ENCODE measurements at places on chromosomes 11 and 22.

DNA sequence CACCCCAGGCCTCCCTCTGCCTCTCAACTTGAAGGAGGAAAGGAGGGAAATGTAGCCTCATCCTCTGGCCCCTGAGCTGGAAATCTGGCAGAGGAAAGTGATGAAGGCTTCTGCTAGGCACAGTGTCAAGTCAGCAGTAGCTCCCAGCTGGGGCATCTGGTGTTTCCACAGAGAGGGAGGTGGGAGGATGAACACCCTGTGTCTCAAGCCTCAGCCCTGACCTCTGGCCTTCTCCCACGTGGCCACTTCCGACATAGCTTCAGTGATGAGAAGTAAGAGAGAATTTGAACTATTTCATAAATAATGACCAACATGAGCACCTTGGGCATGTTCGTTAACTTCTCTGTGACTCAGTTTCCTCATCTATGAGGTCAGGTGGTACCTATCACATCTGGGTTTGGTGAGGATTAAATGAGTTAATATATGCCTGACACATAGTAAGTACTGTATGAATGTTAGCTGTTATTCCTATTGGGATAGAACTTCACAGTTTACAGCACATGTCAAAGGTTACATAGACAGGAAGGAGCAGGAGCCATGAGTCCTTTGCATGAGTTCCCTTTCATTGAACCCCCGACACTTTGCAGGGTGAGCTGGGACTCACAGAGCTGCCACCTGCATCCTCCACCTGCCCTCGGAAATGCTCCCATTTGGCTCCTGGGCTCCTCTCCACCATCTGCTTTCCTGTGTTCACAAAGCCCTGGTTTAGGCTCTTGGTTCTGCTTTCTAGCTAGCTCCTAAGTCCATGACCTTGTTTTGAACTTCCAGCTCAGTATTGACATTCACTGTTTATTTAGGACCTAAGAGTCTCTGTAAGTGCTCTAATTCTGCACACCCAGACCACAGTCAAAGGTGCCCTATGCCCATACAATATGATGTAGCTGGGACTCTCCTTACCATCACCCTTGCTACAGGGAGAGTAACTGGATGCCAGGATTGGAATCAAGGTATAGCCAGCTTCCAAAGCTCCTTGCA, 61.7 kb downstream of the CSNK2A3 start:
- no peak for DNase-seq
- H3K36me3 ChIP-seq, result no peaks in the 10 kb centered on the region
- no peaks in the 10 kb centered on the region for H3K27me3 ChIP-seq
- H3K4me3 ChIP-seq, result no peak overlapping the region

GRCh38 chr11:8830641-8831040, 80.3 kb upstream of the AKIP1 start:
- H3K4me1 ChIP-seq, result peaks cover 15% of the 10 kb centered on the region
- H3K27me3 ChIP-seq, result no peaks in the 10 kb centered on the region
- H3K4me3 ChIP-seq, result no peak overlapping the region
- DNase-seq, result no peak

GRCh38 chr11:35407041-35407440, 12.3 kb downstream of the SLC1A2 start:
- no peak for DNase-seq
- no peak overlapping the region for H3K4me3 ChIP-seq
- H3K36me3 ChIP-seq, result no peaks in the 10 kb centered on the region
- H3K27me3 ChIP-seq, result no peaks in the 10 kb centered on the region
- no peaks in the 10 kb centered on the region for H3K4me1 ChIP-seq
- H3K27ac ChIP-seq, result no peak overlapping the region

DNA sequence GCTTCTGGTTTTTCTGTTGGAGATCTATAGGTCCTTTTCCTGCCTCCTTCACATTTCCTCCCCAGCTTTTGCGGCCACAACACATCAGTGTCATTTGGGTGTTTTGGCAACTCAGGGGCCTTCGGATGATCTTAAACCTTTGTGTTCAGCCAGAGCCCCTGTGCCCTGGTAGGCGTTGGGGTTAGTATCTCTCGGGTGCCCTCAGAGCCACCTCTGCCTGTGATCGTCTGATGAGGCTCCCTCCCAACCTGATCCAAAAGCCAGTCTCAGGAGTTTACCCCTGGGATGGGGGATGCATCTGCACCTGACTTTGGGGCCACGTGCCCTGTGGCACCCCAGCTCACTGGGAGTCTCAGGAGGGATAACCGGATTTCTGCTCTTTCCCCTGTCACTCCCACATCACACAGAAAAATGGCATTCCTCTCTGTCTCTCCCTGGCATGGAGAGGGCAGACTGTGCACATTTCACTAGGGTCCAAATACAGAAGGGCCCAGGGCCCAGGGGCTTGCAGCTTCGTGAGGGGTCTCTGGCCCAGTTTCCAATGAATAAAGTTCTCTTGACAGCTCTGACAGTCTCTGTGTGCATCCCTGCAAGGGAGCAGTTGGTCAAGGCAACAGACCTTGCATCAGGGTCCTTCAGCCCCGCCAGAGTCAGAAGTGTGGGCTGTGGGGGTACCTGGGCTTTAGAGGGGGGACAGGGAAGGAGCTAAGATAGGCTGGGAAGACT, 2.6 kb downstream of the RNF26 start:
- H3K27ac ChIP-seq, result peak overlapping the region; percentile 98
- peaks cover 5% of the 10 kb centered on the region for H3K27me3 ChIP-seq
- no peak overlapping the region for H3K4me3 ChIP-seq
- peak; percentile 8 for DNase-seq
- no peaks in the 10 kb centered on the region for H3K36me3 ChIP-seq

DNA sequence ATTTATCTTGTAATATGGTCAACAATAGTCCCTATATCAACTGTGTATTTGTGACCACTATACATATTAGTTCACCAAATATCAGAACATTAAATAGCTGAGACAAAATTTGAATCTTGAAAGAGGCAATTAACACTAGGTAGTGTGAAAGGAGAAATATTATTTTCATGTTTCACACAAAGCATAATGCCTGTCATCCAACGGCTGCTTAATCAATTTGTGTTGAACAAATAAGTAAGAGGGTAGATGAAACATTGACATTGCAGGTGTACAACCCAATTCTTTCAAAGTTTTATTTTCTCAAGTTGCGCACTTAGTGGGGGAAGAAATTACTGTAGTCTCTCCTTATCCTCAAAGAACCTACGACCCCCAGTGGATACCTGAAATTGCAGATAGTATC, 3.4 kb upstream of the OR8I2 start:
- no peaks in the 10 kb centered on the region for H3K27me3 ChIP-seq
- no peaks in the 10 kb centered on the region for H3K36me3 ChIP-seq
- no peaks in the 10 kb centered on the region for H3K4me1 ChIP-seq
- no peak overlapping the region for H3K4me3 ChIP-seq

- H3K27me3 ChIP-seq, result no peaks in the 10 kb centered on the region
- no peak overlapping the region for H3K4me3 ChIP-seq
- no peak for DNase-seq
- no peaks in the 10 kb centered on the region for H3K36me3 ChIP-seq
- H3K27ac ChIP-seq, result no peak overlapping the region
- no peaks in the 10 kb centered on the region for H3K4me1 ChIP-seq
Measured at GRCh38 chr11:96194581-96195374, 148.2 kb downstream of the MAML2 start.

GRCh38 chr22:39522567-39523300, 2.4 kb downstream of the ATF4 start:
- H3K4me1 ChIP-seq, result peaks cover 66% of the 10 kb centered on the region
- no peaks in the 10 kb centered on the region for H3K27me3 ChIP-seq
- H3K36me3 ChIP-seq, result no peaks in the 10 kb centered on the region
- peak overlapping the region; percentile 100 for H3K27ac ChIP-seq
- DNase-seq, result peak; percentile 68

DNA sequence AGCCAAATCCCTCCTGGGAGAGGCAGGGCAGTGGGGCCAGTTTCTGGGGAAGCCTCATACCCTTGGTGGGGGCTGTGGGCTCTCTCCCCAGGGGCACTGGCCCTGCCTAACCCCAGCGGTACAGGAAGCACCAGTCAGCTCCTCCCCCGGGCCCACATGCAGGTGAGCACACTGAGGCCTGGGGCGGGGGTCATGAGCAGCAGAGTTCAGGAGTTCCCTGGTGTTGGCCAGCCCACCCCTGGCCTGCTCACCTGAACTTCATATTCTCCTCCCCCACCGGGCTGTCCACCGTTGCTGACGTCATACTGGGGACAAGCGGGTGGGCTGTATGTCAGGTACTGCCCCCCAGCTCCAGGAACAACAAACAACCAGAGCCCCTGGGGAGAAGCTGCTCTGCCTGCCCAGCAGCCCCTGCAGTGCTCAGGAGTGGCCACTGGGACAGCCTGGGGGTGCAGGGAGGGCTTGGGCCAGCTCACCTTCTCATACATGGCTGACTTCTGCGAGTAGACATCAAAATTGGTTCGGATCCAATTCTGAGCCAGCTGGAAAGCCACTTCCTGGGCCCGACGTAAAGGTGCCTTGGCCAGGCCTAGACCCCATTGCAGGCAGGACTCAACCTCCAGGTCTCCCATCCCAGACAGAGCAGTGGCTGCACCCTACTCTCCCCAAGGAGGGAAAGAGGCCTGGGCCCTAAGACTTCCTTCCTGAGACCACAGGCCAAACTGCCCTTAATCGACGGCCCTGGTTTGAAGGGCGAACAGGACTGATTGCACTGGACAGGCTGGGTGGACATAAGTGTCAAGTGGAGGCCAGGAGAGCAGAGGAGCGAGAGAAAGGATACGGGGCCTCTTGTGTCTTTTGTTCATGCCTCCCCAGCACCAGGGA, 20.8 kb downstream of the TREH start:
- no peaks in the 10 kb centered on the region for H3K27me3 ChIP-seq
- no peak overlapping the region for H3K4me3 ChIP-seq
- no peak for DNase-seq

DNA sequence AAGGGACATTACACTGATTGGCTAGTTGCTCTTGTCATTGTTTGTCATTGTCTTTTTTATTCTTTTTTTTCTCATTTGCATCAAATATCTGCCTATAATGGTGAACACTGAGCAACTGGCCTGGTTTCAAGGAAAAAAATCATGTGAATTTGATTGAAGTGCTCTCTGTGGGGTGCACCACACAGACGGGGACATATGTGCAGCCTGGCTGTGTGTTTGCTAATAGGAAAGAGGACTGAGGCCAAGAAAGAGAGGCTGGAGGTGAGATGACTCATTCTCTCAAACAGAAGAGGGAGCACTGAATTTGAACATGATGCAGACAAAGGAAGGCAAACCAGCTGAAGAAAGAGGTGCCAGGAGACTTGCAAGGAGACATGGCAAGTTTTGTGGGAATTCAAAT, 684.9 kb upstream of the CCDC90B start:
- H3K4me3 ChIP-seq, result no peak overlapping the region
- DNase-seq, result no peak
- H3K36me3 ChIP-seq, result no peaks in the 10 kb centered on the region
- H3K27ac ChIP-seq, result no peak overlapping the region
- no peaks in the 10 kb centered on the region for H3K4me1 ChIP-seq

GRCh38 chr11:64415286-64415685, 56.3 kb downstream of the RPS6KA4 start:
- H3K36me3 ChIP-seq, result no peaks in the 10 kb centered on the region
- H3K4me1 ChIP-seq, result no peaks in the 10 kb centered on the region
- no peaks in the 10 kb centered on the region for H3K27me3 ChIP-seq
- H3K27ac ChIP-seq, result no peak overlapping the region
- H3K4me3 ChIP-seq, result no peak overlapping the region

- no peaks in the 10 kb centered on the region for H3K4me1 ChIP-seq
- H3K36me3 ChIP-seq, result peaks cover 76% of the 10 kb centered on the region
- H3K4me3 ChIP-seq, result no peak overlapping the region
- DNase-seq, result no peak
- no peaks in the 10 kb centered on the region for H3K27me3 ChIP-seq
Measured at GRCh38 chr22:50423956-50424355, 50.9 kb downstream of the SBF1 start.

- H3K27ac ChIP-seq, result peak overlapping the region; percentile 84
- H3K36me3 ChIP-seq, result no peaks in the 10 kb centered on the region
Measured at GRCh38 chr11:95095858-95096587, 6.4 kb downstream of the ENDOD1 start.

- H3K27ac ChIP-seq, result peak overlapping the region; percentile 71
- H3K36me3 ChIP-seq, result no peaks in the 10 kb centered on the region
- no peaks in the 10 kb centered on the region for H3K27me3 ChIP-seq
- H3K4me3 ChIP-seq, result no peak overlapping the region
- H3K4me1 ChIP-seq, result peaks cover 35% of the 10 kb centered on the region
Measured at GRCh38 chr11:43987384-43988039, 45.1 kb downstream of the C11orf96 start.

GRCh38 chr11:82559609-82560008, 174.1 kb downstream of the FAM181B start:
- no peaks in the 10 kb centered on the region for H3K27me3 ChIP-seq
- H3K36me3 ChIP-seq, result no peaks in the 10 kb centered on the region
- H3K4me3 ChIP-seq, result no peak overlapping the region
- no peak overlapping the region for H3K27ac ChIP-seq
- DNase-seq, result no peak

- H3K27me3 ChIP-seq, result peaks cover 4% of the 10 kb centered on the region
- no peak overlapping the region for H3K27ac ChIP-seq
- DNase-seq, result no peak
- no peaks in the 10 kb centered on the region for H3K36me3 ChIP-seq
Measured at GRCh38 chr22:49662681-49663080, 165.0 kb downstream of the BRD1 start.

DNA sequence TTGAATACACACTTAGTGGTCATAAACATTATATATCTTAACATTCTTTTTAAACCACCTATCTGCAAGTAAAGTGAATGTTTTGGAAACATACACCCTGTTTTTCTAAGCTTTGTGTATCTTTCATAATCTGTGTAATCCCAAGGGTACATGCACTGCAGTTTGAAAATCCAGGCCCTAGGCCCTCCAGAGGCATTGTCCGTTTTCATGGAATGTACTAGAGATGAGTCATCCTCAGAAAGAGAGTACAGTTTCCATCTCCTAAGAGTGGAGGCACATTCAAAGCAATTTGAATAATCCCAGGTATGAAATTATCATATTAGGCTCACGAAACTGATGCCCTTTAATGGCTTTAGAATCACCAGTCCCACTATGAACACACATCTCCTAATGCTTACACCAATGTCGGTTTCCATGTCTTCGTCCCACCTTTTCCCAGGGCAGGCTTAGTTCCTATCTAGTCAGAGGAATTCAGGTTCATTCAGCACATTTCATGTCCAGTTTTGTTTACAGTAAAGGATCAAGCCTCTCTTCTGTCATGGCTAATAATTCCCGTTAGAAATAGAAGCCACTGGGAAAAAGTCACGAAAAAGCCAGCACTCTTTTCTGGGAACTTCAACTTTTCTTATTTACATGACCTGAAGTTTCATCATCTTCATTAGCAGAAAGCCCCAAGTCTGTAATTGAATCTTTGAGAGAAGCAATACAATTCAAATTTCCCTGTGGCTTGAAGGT, 39.5 kb upstream of the CD44 start:
- H3K27ac ChIP-seq, result peak overlapping the region; percentile 39
- H3K27me3 ChIP-seq, result no peaks in the 10 kb centered on the region
- H3K4me3 ChIP-seq, result no peak overlapping the region
- DNase-seq, result no peak
- H3K4me1 ChIP-seq, result peaks cover 17% of the 10 kb centered on the region

DNA sequence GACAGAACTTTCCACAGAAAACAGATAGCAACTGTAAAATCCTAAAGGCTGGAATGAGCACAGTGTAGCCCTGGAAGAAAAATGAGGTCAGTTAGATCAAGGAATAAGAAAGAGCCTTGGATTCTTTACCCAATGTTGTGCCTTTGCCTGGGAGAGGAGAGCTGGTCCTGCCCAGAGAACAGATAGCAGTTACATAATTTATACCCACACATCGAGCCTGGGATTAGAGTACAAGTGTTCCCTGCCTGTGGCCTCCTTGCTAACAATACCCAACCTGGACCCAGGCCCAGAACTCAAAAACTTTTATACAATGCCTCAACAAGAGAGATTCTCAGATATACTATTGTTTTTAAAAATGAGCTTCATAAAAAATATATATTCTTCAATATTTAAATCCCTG, 1998.4 kb downstream of the LRRC4C start:
- no peak overlapping the region for H3K27ac ChIP-seq
- no peaks in the 10 kb centered on the region for H3K27me3 ChIP-seq

Data from gastrocnemius medialis (tissue), 4 donors.